ENCODE measurements at places on chromosomes 1 and 21.

GRCh38 chr21:42745511-42746239, 92.3 kb downstream of the PDE9A start:
- DNase-seq = no peak

DNA sequence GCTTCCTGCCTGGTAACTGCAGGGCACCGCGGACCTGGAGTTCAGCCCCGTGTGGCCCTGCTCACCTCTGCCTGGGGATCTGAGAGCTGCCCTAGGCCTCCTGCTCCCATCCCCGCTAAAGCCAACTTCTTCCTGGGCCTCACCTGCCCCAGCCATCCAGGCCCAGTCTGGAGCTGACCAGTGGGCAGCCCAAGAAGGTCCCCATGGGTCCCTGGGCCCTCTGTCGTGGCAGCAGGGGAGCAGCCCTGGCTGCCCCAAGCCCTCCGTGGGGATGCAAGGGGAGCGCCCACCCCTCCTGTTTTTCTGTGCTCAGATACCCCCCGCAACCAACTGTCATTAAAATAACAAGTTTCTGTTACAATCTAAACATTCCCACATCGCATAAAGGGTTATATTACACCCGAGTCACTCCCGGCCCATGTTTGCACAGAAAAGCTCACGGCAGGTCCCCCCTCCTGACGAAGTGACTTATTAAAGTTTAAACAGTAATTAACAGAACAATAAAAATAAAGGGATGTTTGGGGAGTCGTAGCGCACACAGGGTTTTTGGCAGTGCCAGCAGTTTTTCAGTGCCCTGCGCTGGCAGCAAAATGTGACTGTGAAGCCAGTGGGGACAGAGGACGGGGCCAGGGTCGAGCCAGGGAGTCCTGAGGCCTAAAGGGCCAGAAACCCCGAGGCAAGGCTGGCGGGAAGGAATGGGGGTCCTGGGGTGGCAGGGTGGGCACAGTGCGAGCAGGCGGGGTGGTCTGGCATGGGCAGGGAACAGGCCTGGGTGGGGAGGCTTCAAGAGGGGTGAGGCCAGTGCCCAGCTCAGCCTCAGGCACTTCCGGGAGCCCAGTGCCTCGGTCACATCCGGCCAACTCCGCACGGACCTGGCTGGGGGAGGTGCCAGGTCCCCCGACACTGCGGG, 121.5 kb downstream of the CASZ1 start:
- no peak for DNase-seq

- DNase-seq = no peak
Measured at GRCh38 chr1:98496256-98496995, 165.1 kb upstream of the SNX7 start.

GRCh38 chr1:108357802-108358201, 92.3 kb upstream of the NBPF6 start:
- no peak for DNase-seq

DNA sequence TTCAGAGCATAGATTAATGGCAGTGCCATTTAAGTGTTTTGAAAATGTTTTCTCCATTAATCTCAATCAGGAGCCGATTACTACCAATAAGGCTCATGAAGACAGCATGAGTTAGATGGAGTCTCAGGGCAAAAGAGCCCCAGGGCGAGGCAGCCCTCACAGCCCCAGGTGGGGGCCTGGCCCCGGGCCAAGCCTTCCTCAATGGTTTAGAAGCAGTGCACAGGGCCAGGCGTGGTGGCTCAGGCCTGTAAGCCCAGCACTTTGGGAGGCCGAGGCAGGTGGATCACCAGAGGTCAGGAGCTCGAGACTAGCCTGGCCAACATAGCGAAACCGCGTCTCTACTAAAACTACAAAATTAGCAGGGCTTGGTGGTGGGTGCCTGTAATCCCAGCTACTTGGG, 348.1 kb upstream of the VAMP3 start:
- DNase-seq = no peak

DNA sequence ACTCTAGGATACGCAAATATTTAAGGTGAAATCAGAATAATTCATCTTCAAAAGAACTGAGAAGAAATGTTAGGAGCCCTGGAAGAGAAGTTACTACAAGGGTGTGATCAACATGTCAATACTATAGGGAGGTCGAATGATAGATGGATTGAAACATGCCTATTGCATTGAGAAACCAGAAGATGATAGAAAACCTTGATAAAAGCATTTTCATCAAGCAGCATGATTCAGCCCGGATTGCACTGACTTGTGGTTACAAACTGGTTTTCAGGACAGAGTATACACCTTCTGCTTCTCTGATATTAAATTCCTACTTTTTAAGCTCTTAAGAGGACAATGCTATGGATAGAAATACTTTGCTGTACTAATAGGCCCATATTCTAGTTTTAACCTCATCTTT, 164.2 kb downstream of the FMN2 start:
- no peak for DNase-seq

DNA sequence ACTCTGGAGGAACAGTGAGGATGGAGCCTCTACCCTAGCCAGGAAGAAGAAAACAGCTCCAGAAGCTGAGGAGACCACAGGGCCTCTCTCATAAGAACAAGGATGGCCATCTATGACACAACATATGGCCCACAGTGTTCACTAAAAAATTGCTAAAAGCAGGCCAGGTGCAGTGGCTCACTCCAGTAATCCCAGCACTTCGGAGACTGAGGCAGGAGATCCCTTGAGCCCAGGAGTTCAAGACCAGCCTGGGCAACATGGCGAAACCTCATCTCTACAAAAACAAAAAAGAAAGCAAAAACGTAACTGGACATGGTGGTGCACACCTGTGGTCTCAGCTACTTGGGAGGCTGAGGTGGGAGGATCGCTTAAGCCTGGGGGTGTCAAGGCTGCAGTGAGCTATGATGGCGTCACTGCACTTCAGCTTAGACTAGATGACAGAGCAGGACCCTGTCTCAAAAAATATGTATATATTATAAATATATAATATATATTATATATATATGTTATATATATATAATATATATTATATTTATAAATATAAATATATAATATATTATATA, 103.1 kb downstream of the TOMM20 start:
- DNase-seq = no peak

- DNase-seq = no peak
Measured at GRCh38 chr21:14862794-14863720, 201.7 kb downstream of the NRIP1 start.

GRCh38 chr1:190759807-190760206, 282.1 kb upstream of the BRINP3 start:
- DNase-seq = no peak

GRCh38 chr1:194705123-194705854, 1518.9 kb upstream of the B3GALT2 start:
- DNase-seq = no peak

GRCh38 chr1:67469431-67469830, 39.2 kb upstream of the SERBP1 start:
- no peak for DNase-seq

- DNase-seq = no peak
Measured at GRCh38 chr1:178496410-178497135, at the start of gene CLEC20A. CLEC20A (minus strand) TSS chr1:178496964; CDS start chr1:178496939, 25 bp downstream.

- DNase-seq = no peak
Measured at GRCh38 chr1:109089242-109090015, 1.1 kb upstream of the TMEM167B start.

DNA sequence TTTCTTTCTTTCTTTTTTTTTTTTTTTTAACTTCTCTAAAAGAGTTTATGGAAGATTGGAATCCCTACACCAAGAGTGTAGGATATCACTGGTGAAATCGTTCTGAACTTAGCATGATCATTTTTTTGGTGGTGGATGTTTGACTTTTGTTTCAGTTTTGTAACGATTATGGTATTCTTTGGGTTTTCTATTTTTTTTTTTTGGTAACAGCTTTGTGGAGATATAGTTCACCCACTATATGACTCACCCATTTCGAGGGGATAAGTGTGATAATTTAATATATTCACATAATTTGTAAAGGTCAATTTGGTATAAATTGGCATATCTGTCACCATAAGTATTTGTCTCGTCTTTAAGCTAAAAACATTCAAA, 29.2 kb downstream of the AGPAT3 start:
- no peak for DNase-seq

- DNase-seq = no peak
Measured at GRCh38 chr1:169236143-169236542, 129.7 kb downstream of the ATP1B1 start.

- DNase-seq = peak; percentile 18
Measured at GRCh38 chr1:165857046-165857801, 29.8 kb downstream of the UCK2 start.

DNA sequence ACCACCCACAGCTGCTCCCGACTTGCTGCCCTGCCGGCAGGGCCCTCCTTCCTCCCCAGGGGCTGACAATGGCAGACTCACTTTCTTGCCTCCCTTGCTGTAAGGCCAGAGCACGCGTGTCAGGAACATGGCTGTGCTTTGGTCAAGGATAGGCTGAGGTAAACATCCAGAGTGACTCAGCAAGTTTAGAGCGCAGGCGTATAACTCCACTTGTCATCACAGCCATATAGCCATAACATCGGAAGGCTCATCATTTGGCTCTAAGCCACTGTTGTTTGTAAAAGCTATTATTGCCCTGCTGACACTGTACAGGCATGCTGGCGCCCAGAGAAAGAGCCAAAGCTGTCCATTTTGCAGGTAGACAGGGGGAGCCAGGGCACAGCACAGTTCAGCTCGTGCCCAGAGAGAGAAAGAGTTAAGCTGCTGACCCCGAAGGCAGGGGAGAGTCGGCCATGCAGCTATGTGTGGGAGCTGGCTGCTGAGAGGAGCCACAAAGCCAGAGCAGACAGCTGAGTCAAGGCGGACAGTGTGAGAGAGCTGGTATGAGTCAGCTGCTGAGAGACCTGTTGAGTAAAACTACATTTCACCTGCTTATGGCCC, 60.6 kb downstream of the GNG4 start:
- DNase-seq = no peak

DNA sequence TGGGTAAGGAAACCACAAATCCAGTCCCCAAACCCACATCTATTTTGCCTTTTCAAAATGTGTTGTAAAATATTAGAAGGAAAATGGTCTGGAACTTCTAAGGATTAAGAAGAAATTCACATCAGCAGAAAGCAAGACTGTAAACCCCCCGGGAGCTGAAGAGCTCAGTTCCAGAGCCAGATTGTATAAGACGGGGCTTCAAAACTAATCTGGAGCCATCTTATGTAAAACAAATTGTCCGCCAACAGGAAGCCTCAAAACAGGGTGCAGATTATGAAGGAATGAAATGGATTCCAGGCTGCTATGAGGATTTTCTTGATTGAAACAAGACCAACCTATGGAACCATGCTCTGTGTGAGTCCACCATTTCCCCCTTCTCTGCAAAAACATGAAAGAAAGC, 25.1 kb upstream of the HUNK start:
- no peak for DNase-seq

GRCh38 chr1:16289959-16290358, 53.0 kb upstream of the CPLANE2 start:
- DNase-seq = no peak

DNA sequence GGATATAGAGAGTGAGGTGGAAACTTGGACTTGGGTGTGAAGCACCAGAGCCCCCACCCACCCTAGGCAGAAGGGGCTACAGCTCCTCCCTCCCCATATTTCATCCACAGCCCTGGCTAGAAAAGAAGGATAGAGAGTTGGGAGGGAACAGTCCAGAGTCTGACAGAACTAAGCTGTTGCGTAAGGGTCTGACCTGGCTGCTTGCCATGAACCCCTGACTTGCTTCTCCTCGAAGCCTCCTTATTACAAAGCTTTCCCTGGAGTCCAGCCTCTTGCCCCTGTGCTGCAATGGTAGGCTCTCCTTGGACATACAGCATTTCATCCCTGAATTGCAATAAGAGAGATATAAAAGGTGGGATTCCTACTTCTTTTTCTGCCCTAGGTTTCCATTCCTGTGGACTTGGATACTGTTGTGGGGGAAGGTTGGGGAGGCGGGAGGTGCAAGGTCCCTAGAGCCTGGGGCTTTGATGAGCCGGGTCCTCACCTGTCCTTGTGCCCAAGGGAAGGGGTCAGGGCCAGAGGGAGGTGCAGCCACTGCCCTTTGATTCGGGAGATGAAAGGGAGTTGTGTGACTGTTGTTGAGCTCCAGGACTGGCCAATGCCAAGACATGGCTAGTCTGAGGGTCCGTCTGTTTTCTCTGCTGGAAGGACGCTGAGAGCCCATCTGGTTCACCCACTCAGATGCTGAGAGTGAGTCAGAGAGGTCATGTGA, 2.7 kb downstream of the RHBG start:
- DNase-seq = no peak

- DNase-seq = no peak
Measured at GRCh38 chr21:15748586-15748985, 18.8 kb downstream of the USP25 start.

- no peak for DNase-seq
Measured at GRCh38 chr1:55131218-55131617, 83.9 kb downstream of the USP24 start.
